ENCODE measurements at places on chromosomes 11 and 22.

- no peak for DNase-seq
- H3K4me1 ChIP-seq, result no peaks in the 10 kb centered on the region
- H3K4me3 ChIP-seq, result no peak overlapping the region
Observed at GRCh38 chr11:18710545-18710944, 12.0 kb downstream of the TMEM86A start.

- peaks cover 77% of the 10 kb centered on the region for H3K4me1 ChIP-seq
- H3K4me3 ChIP-seq, result no peak overlapping the region
- no peaks in the 10 kb centered on the region for H3K27me3 ChIP-seq
- no peak overlapping the region for H3K27ac ChIP-seq
- H3K36me3 ChIP-seq, result peaks cover 24% of the 10 kb centered on the region
Observed at GRCh38 chr22:42190274-42190673, 59.7 kb upstream of the CYP2D6 start.

DNA sequence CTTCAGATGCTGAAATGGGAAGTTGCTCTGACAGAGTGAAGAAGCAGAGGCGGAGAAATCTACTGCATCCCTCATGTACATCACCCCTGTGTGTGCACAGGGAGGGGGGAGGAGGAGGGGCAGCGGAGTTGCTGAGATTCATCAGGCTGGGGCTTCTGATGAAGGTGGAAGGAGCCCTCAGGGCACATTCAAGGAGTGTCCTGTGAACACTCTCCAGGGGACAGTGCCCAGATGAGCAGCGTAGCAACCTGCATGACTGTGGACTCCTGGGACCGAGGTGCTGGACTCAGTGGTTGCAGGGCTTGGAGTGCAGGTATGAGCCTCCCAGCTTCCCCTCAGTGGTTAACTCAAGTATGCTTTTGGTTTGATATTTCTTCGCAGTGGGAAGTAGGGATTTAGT lies 257.8 kb upstream of the B3GAT1 start:
- no peak overlapping the region for H3K27ac ChIP-seq
- no peak overlapping the region for H3K4me3 ChIP-seq
- no peak for DNase-seq
- H3K4me1 ChIP-seq, result no peaks in the 10 kb centered on the region
- H3K36me3 ChIP-seq, result no peaks in the 10 kb centered on the region

GRCh38 chr11:40722179-40722795 lies 737.2 kb downstream of the LRRC4C start:
- H3K27ac ChIP-seq, result no peak overlapping the region
- H3K27me3 ChIP-seq, result no peaks in the 10 kb centered on the region
- H3K4me1 ChIP-seq, result no peaks in the 10 kb centered on the region
- H3K36me3 ChIP-seq, result no peaks in the 10 kb centered on the region

GRCh38 chr11:10931761-10932670 lies 74.2 kb upstream of the ZBED5 start:
- H3K27ac ChIP-seq, result peak overlapping the region; percentile 77
- DNase-seq, result no peak
- peak overlapping the region; percentile 75 for H3K4me3 ChIP-seq
- H3K36me3 ChIP-seq, result peaks cover 28% of the 10 kb centered on the region

DNA sequence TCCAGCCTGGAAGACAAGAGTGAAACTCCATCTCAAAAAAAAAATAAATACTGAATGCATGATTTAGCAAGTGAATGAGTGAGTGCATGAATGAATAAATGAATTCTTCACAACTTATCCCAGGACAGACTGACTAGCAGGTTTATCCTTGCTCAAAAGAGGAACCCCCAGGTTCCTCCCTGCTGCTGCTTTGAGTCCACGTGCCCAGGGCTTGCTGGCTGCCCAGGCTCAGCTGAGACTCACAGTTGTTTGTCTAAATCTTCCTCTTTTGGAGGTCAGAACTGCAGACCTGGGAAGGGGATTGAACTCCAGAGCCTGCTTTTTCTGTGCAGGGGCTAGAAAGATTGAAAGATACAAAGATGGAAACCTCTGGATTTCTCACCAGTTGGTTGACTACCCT lies 117.4 kb upstream of the TMEM45B start:
- no peak overlapping the region for H3K27ac ChIP-seq

DNA sequence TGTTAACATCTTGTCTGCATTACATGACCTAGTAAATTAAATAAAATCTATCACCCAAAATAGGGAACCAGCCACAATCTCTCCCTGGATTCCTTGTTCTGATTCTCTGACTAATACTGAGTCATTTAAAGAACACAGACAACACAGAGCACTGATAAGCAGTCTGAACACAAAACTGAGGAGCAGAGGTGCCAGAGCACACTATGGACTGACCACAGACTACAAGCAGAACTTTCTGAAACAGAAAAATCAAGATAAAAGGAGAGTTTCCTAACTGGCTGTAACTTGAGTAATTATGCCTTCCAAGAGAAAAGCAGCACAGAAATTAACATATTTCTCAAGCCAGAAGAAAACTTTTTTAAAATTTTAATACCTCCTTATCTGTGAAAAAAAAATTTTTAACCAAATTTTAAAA lies 128.8 kb downstream of the SGSM3 start:
- H3K27me3 ChIP-seq, result no peaks in the 10 kb centered on the region
- peaks cover 18% of the 10 kb centered on the region for H3K36me3 ChIP-seq
- peak overlapping the region; percentile 89 for H3K27ac ChIP-seq
- DNase-seq, result peak; percentile 44
- peaks cover 47% of the 10 kb centered on the region for H3K4me1 ChIP-seq

DNA sequence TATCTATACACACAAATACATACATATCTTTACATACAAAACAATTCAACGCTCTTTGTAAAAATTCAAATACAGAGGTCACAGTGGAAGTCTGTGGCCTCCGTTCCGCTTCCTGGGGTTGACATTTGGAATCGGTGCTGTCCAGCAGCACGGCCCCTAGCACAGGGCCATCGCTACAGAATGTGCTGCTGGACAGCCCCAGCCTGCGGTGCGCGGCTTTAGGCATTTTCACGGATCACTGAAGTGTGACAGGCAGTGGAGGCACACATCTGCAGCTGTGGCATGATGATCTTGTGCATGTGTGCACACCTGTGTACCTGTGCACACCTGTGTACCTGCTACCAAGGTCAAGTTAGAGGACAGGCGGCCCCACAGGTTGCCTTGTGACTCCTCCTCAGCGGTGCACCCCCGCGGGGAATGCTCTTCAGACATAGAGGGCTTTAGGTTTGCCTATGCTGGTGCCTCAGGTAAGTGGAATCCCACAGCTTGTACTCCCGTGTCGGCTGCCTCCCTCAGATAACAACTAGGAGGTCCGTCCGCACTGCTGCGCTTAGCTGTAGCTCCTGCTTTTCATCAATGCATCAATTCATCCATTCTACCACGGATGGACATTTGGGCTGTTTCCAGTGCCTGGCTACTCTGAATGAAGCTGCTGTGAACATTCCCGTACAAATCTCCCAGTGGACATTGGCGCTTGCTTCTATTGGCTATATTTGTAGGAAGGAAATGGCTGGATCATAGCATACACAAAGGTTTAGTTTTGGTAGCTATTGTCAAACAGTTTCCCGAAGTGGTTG lies 29.9 kb downstream of the GAL start:
- H3K27me3 ChIP-seq, result peaks cover 41% of the 10 kb centered on the region
- no peaks in the 10 kb centered on the region for H3K4me1 ChIP-seq
- DNase-seq, result no peak
- no peak overlapping the region for H3K27ac ChIP-seq

GRCh38 chr11:90717522-90717921 lies 494.7 kb upstream of the CHORDC1 start:
- no peak overlapping the region for H3K4me3 ChIP-seq
- H3K27me3 ChIP-seq, result no peaks in the 10 kb centered on the region
- H3K27ac ChIP-seq, result no peak overlapping the region
- no peak for DNase-seq

- H3K27ac ChIP-seq, result no peak overlapping the region
- no peaks in the 10 kb centered on the region for H3K27me3 ChIP-seq
- H3K36me3 ChIP-seq, result no peaks in the 10 kb centered on the region
Observed at GRCh38 chr11:60396799-60397198, 540 bp downstream of the MS4A14 start.

DNA sequence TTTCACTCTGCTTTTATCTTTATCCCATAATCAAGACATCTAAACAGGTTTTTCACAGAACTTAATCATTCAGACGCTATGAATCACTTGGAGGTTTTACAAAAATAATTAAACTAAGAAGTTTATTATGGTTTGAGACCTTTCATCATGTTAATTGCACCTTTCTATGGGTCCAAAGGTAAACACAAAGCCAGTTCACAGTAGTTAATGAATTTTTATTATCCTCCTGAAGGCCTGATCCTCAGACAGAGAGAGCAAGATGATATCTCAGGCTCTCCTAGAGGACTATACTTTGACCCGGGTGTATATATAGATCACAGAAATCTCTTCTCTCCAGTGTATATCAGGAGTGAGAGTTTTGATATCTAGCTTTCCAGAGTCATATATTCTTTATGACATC lies 1044.3 kb upstream of the RAG2 start:
- H3K4me3 ChIP-seq, result no peak overlapping the region
- H3K36me3 ChIP-seq, result no peaks in the 10 kb centered on the region
- no peak for DNase-seq
- H3K27me3 ChIP-seq, result no peaks in the 10 kb centered on the region

DNA sequence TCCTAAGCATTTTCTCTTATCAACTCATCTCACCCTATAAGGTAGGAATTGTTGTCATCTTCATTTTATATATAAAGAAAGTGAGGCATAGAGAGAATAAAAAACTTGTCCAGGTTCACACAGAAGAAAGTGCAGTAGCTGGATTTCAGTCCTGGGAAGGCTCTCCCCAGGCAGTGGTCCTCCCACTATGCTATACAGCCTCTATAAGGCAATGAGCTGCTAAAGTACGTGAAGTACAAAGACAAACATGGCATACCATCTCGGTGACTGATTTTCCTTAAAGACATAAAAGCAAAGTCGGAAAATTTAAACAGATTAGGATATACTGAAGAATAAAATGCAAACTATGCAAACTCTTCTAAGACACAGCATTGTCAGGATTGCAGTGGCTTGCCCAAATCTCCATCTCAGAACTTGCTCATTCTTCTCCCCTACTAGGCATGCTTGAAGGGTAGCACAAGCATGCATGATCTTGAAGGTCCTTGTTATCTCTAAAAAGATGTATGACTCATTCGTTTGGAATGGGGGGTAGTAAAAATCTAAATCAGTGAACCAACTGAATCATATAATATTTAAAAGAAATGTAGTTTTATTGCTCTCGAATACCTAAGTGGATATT lies 97.8 kb upstream of the CSNK2A3 start:
- H3K36me3 ChIP-seq, result peaks cover 6% of the 10 kb centered on the region
- H3K4me3 ChIP-seq, result no peak overlapping the region
- no peak for DNase-seq
- H3K4me1 ChIP-seq, result peaks cover 52% of the 10 kb centered on the region
- no peak overlapping the region for H3K27ac ChIP-seq

DNA sequence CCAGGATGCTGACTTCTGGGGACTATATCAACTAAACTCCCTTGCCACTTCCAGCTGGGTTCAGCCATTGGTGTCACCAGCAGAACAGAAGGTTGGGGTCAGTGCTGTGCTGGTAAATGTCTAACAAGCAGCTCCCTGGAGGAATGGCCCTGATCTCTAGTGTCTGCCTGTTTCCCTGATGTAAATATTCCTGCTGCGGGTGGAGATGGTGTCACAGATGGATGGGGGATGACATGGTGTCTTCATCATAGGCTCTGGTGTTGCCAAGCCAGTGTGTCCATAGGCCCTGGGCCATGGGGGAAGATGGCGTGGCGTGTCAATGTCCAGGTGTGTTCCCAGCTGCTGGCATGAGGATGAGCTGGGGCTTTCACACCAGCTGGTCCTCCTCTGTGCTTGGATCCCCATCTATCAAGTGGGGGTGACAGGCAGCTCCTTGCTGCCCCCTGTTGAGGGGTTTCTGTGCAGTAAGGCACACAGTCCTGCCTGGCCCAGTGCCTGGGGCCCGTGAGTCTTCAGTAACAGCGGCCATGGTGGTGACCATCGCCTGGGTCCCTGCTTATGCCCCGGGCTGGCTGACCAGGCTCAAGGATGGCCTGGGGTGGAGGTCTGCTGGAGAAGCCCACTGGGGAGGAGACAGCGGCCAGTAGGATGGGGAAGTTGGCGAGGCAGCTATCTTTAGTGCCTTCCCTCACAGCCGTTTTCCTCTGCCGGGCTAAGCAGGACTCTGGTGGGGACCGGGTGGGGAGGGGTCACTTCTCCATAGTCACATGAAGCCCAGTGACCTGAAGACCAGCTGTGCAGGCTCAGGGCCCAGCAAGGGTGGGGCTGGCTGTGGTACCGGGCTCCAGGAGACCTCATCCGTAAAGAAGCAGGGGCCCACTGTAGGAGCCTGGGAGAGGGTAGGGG lies 12.7 kb downstream of the RPL3 start:
- no peaks in the 10 kb centered on the region for H3K27me3 ChIP-seq
- peak; percentile 62 for DNase-seq
- H3K4me3 ChIP-seq, result no peak overlapping the region
- peaks cover 43% of the 10 kb centered on the region for H3K36me3 ChIP-seq
- peaks cover 54% of the 10 kb centered on the region for H3K4me1 ChIP-seq
- no peak overlapping the region for H3K27ac ChIP-seq

DNA sequence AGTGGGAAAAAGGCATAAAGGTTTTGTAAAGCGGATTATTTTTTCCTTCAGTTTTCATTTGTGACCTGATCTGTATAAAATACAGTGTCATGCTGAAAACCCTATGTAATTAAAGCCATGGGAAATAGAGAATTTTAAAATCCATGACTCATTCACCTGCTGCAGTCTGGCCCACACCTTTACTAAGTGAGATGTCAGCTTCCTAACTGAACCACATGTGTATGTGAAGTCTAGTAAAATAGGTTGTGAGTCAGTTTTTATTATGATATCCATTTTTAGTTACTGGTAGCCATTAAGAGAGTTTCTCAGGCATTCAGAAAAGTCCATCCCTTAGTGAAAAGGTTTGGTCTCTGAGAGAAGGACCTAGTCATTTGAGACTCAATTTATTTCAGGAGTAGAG lies 60.9 kb downstream of the TRIM44 start:
- no peak overlapping the region for H3K4me3 ChIP-seq
- H3K36me3 ChIP-seq, result peaks cover 15% of the 10 kb centered on the region
- peaks cover 43% of the 10 kb centered on the region for H3K4me1 ChIP-seq
- DNase-seq, result no peak
- H3K27me3 ChIP-seq, result no peaks in the 10 kb centered on the region

DNA sequence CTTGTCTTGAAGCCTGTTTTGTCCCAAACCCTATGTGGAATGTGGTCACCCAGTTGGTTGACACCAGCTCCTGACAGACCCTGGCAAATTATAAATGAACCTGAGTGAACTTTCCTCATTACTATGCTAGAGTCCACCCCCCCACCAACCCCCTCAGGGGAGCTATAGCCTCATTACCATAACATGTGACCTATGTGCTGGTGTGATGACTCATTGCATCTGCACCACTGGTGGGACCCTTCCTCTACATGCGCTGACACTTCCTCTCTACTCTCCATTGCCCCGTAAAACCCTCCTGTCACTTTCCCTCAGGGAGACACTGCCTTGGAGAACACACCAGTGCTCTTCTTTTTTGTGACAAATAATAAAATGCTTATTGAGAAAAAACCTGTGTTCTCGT lies 105.0 kb upstream of the SESN3 start:
- H3K27ac ChIP-seq, result no peak overlapping the region
- no peak overlapping the region for H3K4me3 ChIP-seq
- no peaks in the 10 kb centered on the region for H3K36me3 ChIP-seq
- no peak for DNase-seq
- H3K27me3 ChIP-seq, result no peaks in the 10 kb centered on the region

- H3K27ac ChIP-seq, result no peak overlapping the region
- H3K4me3 ChIP-seq, result no peak overlapping the region
- no peak for DNase-seq
- H3K4me1 ChIP-seq, result peaks cover 9% of the 10 kb centered on the region
- H3K27me3 ChIP-seq, result peaks cover 17% of the 10 kb centered on the region
Observed at GRCh38 chr22:39567135-39567946, 3.2 kb upstream of the CACNA1I start.

GRCh38 chr11:42296910-42297309 lies 837.5 kb upstream of the LRRC4C start:
- no peaks in the 10 kb centered on the region for H3K4me1 ChIP-seq
- no peak overlapping the region for H3K4me3 ChIP-seq
- no peaks in the 10 kb centered on the region for H3K36me3 ChIP-seq
